Activated CD4-positive, CD25-positive, alpha-beta regulatory T cell (primary cell): ENCODE measurements at places on chromosomes 12 and 14.

GRCh38 chr12:10171973-10172728 is at the start of gene OLR1:
Gene OLR1, minus strand, starts transcription at chr12:10172132. Its CDS starts 55 bp downstream, at chr12:10172077.
- no peak for DNase-seq

GRCh38 chr14:105830171-105830570 is 303.8 kb downstream of the TMEM121 start:
- no peak for DNase-seq

DNA sequence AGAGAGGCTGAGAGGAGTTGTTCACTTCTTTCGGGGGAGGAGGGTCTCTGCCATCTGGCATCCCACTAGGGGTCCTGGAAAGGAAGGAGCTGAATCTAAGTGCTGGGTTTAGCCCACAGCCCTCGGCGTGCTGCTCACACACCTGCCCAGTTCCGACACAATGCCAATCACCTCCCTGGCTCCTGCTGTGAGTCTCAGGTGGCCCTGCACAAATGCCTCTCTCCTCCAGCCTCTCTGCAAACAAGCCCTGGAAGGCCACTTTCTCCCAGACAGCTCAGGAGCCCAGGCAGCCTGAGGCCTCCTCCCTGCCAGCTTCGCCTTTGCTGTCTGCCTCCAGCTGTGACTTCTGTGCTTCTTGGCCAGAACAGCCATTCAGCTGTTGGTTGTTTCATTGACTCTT is 51.2 kb downstream of the SMIM41 start:
- DNase-seq, result no peak

DNA sequence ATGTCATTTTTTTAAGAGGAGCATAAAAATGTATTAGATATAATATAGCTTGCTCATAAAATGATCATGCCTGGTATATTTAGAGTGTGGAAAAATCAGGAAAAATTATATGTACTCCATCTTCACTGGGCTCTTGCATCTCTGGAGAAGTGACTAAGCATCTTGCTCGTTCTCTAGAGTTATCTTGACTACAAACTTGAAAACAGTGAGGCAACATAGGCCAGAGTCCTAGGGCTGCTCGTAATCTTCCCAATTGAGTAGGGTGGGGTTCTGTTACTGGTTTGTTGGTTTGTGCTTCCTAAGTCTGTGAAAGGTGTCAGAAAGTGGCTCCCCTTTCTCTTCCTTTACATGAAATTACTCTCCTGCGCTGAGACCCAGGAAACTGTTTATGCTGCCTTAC is 46.2 kb downstream of the AACS start:
- DNase-seq, result no peak

GRCh38 chr14:23557521-23557920 is 1.4 kb downstream of the THTPA start:
- DNase-seq, result no peak

GRCh38 chr12:64178122-64178521 is 44.0 kb downstream of the KICS2 start:
- no peak for DNase-seq

GRCh38 chr14:56081139-56081538 is 37.1 kb upstream of the PELI2 start:
- no peak for DNase-seq

GRCh38 chr14:39434401-39434800 is 2.2 kb upstream of the FBXO33 start:
- DNase-seq, result no peak

GRCh38 chr12:57342207-57342691 is 88.6 kb downstream of the R3HDM2 start:
- DNase-seq, result no peak

GRCh38 chr14:62117751-62118105 is 355.5 kb downstream of the SNAPC1 start:
- no peak for DNase-seq

- DNase-seq, result no peak
Observed at GRCh38 chr12:71756054-71756690, 1.5 kb downstream of the RAB21 start.

- DNase-seq, result peak; percentile 8
Observed at GRCh38 chr14:67515386-67516079, 17.6 kb upstream of the PLEKHH1 start.

DNA sequence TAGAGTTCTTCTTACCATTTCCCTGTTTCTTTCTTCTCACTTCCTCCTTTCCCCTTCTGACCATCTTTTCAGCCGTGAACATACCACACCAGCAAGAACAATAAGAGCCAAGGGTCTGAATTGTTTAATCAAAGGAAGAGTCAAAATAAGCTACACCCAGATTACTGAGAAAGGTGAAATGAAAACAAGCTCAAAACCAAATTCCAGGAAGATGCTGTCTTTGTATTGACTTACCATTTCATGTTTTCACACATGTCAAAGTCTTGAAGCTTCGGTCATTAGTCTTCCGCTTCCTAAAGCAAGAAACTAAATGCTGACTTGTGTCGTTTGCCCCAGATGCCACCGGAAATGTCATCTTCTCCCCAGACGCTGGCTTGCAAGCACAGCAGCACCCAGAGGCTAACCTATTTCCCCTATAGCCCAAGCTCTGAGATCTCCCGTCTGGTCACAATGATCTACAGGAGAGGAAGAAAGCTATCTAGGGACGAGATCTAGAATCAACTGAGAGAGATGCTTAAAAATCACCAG is 136.5 kb upstream of the AMIGO2 start:
- DNase-seq, result peak; percentile 43

DNA sequence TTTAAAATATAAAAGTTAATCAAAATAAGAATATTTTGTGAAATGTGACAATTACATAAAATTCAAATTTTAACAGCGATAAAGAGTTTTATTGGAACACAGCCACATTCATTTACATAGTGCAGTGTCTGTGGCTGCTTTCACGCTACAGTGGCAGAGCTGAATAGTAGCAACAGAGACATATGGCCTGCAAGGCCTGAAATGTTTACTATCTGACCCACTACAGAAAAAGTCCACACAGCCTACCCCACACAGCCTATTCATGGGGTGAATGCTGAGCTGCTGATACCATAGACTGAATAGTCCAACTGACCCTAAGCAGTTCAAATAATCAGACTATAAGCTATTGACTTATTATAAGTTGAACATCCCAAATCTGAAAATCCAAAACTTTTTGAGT is 13.2 kb downstream of the GNS start:
- DNase-seq, result no peak

- DNase-seq, result no peak
Observed at GRCh38 chr14:37027188-37027824, 145.1 kb downstream of the SLC25A21 start.

DNA sequence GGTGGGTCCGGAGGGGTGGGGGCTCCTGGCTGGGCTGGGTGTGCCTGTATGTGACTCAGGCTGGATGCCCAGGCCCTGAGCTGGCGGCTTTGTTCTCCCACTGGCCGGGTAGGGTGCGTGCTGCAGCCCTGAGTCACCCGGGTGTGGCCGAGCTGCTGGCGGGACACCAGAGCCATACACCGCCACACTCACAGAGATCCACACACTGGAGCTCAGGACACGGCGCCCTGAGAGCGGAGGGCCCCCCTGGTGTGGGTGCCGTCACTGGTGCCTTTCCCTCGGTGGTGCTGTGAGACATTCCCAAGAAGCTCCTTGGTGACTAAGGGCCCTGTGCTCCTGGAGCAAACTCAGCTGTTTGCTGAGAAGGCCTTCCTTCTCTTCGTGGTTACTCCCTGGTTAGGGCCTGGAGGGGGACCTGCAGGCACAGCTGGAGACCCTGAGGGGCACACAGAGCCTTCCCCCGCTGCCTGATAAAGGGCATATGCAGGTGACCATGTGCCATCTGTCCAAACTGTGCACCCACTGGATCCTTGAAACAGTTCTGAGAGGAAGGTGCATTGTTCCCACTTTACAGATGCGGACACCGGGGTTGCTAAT is 44.3 kb downstream of the KRT80 start:
- DNase-seq, result no peak

- DNase-seq, result no peak
Observed at GRCh38 chr12:60494244-60494643, 898.4 kb downstream of the SLC16A7 start.

DNA sequence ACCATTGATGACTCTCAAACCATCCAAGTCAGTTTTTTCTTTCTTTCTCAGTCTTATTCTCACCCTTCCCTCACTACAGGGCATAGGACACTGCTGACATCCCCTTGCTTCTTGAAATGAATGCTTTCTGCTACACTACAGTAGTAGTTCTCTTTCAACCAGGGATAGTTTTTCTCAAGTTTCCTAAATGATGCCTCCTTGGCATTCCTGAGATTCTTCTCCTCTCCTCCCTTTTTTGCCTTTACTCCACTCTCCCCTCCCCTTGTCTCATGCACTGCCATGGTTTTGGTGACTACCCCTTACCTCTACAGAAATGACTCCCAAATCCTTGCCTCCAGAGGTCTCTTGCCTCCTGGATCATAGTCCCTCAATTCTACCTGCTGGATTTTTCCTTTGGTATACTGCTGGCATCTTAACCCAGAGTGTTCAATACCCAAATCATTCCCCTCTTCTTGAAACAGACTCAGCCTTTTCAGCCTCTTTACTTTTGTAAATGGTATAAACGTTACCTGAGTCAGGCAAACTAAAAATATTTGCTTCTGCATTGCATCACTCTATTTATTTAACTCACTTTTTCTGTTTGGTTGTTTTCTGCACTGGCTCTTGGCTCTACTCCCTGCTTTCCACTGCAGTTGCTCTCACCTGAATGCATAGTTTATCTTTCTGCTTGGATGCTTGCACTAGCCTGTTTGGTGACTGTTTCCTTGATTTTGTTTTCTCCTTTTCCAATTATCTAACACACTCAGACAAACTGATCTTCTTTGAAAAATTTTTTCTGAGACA is 211.6 kb upstream of the IGF1 start:
- DNase-seq, result no peak

DNA sequence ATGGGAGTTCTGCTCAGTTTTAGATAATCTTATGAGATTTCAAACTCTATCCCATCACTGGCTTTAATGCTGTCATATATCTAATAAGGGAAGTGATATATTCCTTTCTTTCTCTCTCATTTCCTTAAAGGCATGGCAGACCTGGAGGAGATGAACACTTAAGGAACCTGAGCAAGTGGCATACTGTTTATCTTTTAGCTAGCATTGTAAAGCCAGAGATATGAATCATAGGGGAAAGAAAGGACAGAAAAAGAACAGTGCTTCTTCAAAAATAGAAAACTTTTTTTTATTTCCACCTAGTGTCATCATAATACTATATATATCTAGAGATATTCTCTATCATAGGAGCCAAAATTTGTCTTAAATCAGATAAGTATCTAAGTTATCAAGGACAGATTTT is 68.3 kb upstream of the PSMA6 start:
- no peak for DNase-seq

DNA sequence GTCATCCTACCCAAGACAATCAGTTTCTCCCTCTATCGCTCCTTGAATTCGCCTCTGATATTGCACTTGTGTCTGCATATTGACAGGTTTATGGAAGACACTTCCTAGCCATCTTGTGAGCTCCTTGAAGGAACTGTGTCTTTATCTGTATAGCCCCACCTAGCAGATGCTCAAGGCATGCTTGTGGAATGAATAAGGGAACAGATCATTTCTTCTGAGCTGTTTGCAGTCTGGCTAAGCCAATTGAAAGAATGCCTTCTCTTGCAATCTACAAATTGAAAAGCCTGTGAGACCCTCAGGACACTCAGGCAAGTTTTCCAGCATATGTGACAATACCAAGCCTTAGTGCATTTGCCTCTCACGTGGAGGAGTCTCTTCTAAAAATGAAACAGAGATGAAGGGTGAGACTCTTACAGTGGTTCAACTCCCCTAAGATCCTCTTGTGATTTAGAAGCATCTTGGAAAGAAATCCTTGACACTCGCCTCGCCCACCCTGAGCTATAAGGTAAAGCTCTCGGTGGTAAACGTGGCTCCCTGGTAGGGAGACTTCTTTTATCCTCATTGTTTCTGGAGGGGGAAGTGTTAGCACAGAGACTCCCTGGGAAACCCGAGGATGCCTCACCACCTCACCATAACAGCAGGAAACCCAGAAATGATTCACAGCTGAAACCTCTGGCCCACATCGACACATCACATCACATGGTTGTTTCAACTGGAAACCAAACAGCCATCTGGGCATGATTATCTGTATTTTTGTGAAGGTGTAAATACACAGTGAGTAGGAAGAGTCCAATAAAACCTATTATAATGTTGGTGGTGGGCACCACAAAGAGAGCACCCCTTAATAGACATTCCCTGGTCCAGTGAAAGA is 112.3 kb upstream of the BCL2L14 start:
- DNase-seq, result no peak

DNA sequence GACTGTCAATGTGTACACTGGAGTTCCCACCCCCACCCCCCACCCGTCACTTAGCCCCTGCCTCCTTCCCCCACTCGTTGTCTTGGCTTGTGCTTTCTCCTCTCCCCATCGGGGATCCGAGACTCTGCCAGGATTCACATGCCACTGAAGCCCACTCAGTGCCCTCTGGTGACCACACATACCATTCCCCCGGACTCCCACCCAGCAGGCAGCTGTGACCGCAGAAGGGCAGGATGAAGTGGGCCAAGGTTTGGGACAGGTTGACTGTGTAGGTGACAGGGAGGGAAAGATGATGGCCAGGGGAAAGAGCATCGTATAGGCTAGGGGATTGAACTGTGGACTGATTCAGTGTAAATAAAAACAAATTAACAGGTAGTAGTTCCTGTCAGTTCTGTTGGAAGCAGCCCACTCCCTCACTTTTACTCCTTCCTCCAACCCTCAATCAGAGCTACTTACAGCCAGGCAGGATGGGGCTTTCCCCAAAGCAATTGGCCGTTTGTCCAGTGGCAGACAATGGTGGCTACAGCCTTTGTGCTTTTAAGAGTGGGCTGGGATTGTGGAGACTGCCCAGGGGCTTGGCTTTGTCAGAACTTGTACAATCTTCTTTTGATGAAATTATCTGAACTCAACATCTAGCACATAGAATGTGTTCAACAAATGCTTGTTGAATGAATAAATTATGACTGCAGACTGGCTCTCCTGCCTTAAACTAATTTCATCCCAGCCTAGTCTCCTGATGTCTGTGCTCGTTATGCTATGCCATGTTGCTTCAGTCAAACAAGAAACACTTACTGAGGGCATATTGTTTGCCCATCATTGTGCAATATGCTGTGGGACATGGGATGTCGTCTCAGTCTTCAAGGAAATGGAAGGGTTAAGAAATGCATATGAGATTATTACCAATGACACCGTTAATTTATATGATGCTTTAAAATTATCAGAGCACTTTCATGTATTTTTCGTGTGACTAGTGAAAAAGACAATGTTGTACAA is 30.2 kb downstream of the TTC9 start:
- DNase-seq, result no peak

GRCh38 chr12:130589540-130590317 is 126.4 kb downstream of the RIMBP2 start:
- DNase-seq, result no peak
